ENCODE measurements at places on chromosomes 12 and 14.

DNA sequence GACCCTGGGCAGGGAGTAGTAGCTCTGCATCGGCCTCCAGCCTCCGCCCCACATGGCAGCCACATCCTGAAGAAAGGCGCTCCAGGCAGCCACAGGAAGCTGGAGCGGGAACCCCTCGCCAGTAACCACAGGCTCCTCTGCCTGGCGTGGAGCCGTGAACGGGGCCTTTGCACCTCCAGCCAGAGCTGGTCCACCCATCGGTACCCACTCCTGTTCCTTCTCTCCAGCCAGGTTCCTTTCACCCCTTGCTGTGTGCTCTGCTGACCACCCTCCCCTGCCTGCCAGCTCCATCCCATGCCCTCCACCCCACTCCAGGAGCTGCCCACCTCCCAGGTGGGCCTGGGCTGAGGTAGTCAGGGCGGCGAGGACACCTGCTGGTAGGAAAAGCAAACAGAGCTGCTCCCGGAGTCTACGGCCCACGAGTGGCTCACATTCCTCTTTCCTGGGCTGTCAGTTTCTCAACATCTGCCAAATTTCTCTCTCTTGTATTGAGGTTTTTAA is 2.7 kb downstream of the TGFB3 start:
- no peak for DNase-seq

DNA sequence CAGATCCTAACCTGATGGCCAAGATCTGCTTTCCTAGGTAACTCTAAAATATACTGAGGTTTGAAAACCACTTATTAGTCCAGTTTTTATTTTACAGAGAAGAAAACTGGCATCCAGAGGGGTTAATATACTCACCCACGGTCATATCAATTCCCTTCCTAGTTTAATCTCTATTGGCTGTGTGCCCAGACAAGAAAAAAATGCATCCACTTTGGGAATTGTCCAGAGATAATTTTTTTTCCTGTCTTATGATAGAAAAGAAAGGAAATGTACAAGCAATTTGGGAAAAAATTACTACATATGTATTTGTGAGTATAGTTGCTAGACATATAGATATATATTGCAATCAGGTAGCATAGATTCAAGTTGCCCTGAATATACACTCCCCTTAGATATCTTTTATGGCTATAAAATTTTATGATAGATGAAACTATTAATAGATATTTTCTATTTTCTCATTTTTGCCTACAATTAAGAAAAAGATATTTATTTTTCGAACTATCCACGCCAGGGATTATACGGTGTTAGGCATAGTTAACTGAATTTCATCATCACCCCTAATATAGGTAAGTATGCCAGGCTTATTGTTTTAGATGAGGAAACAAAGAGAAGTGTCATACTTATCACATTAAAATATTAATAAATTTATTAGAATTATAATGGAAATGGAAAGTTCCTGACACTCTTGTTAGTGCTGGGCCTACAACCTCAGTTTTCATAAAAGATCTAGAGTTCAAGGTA is 100.5 kb upstream of the SLC38A2 start:
- DNase-seq = no peak

DNA sequence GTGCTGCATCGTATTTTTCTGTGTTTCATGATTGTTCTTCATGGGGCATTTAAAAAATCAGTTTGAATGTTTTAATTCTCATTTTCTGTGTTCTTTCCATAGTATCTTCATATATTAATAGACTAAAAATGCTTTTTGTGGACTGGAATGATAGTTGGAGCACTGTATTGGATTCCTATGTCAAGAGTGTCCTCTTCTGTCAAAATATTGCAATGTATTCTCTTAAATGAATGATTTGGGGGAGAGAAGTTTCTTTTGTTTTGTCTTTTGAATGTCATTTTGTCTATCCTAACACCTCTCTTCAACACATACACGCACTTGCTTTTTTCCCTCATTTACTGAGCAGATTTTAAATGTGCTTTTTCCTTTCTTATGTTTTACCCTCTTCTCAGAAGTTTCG is 4.7 kb upstream of the EIF2S3B start:
- DNase-seq = no peak

- no peak for DNase-seq
Measured at GRCh38 chr14:69572030-69572840, 2.4 kb downstream of the CCDC177 start.
